Lower leg skin (tissue), 4 donors: ENCODE measurements at places on chromosomes 3 and 15. TPM values are rescaled to one million over a fixed set of nuclear protein-coding genes. Genes with fewer than 3 reads are reported as not detected.

The BNC1 gene
- 29.6 TPM for total RNA-seq

The CCR9 gene
- not detected for total RNA-seq

- no peak for DNase-seq
Observed at GRCh38 chr3:52204337-52205073, 6.5 kb downstream of the ALAS1 start.

GRCh38 chr15:34721802-34722438 lies 32.9 kb downstream of the GJD2 start:
- peak; percentile 22 for DNase-seq

- DNase-seq = no peak
Observed at GRCh38 chr3:140705954-140706353, 28.1 kb downstream of the TRIM42 start.

- no peak for DNase-seq
Observed at GRCh38 chr3:153897025-153897723, 224.0 kb upstream of the ARHGEF26 start.

DNA sequence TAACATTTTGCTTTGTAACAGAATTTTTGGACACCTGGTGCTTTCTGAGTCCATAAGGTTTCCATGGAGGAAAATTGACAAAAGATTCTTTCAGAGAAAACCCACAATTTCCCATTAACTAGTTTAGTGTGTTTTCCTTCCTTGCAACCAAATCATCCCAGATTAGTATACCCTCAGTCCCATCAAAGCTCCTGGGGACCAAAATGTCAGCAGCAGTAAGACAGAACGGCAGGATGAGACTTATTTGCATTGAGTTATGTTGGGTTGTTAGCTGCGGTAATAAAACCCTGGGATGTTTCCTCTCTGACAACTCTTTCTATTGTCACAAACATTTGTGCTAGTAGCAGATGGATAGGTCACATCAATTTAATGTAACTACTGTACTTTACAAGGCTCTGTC lies 32.4 kb upstream of the VPS33B start:
- no peak for DNase-seq

DNA sequence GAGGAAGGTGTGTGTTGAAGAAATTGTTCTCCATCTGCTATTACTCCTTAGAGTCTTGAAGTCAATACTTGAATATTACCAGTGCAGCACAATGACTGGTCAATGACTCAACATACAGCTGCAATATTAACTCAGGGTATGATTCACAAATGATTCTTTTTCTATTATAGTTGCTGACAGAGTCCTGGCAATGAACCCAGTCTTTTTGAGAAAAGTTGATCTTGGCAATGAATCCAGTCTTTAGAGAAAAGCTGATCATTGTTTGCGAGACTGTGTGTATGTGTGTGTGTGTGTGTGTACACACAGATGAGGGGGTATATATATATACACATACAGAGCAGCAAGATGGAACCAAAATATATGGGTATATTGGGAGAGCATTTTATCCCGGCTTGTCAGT lies 315.1 kb downstream of the ZNF385D start:
- DNase-seq = no peak

GRCh38 chr15:46413799-46414198 lies 779.0 kb downstream of the SQOR start:
- no peak for DNase-seq

- no peak for DNase-seq
Observed at GRCh38 chr3:101020351-101021015, 27.3 kb upstream of the ABI3BP start.

GRCh38 chr3:158167737-158168557 lies 58.1 kb downstream of the RSRC1 start:
- DNase-seq = no peak
